Kidney (tissue), 22 donors: ENCODE measurements at places on chromosomes 11 and 22. TPM values are rescaled to one million over a fixed set of nuclear protein-coding genes. Genes with fewer than 3 reads are reported as not detected.

- peak overlapping the region; percentile 69 for H3K4me3 ChIP-seq
- no peak overlapping the region for H3K27ac ChIP-seq
- no peaks in the 10 kb centered on the region for H3K4me1 ChIP-seq
- no peaks in the 10 kb centered on the region for H3K27me3 ChIP-seq
These were observed 1.9 kb downstream of the RDX start for GRCh38 chr11:110294509-110294908.

GRCh38 chr11:10096987-10097386 lies 197.0 kb downstream of the SBF2 start:
- no peak overlapping the region for H3K27ac ChIP-seq
- H3K36me3 ChIP-seq, result no peaks in the 10 kb centered on the region
- H3K27me3 ChIP-seq, result no peaks in the 10 kb centered on the region
- DNase-seq, result no peak
- no peak overlapping the region for H3K4me3 ChIP-seq

CLDN5 gene
- 48.4 TPM for total RNA-seq

DNA sequence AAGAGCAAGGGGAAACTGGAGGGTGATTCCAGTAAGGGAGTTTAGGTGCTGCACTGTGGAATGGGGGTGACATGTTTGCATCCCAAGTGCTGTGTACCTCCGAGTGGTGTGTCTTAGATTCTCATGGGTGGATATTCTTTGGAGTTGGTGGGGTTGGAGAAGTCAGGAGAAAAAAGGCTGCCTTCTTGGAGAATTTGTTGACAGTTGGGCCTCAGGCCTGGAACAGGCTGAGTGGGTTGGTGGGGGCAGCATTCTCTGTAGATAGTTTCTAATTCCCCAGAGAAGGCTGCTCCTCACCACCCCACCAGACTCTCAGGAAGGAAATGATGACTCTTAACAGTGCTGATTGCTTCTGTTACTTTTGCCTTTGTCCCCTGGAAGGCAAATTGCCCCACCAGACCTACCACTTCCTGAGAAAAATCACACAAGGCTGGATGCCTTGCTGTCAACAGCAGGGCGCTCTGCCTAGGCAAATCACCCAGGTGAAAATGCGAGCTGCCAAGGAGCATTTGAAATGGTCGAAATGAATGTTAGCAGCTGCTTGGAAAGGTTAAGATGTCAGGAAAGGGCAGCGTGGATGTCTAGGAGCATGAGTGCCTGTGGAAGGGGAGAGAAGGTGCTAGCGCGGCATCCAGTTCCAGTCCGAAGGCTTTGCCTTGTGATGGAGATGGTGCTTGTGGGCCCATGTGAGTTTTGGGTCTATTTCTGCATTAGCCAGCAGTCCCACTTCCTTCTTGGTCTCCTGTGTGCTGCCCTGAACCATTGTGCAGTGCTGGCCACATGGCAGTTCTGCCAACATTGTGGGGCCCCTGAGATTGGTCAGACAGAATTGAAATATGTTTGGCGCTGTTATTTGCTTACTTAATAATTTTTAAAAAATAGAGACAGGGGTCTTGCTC lies 29.7 kb upstream of the SORL1-AS1 start:
- peaks cover 5% of the 10 kb centered on the region for H3K36me3 ChIP-seq
- DNase-seq, result no peak
- H3K4me3 ChIP-seq, result no peak overlapping the region
- no peaks in the 10 kb centered on the region for H3K4me1 ChIP-seq
- no peaks in the 10 kb centered on the region for H3K27me3 ChIP-seq

GRCh38 chr11:29984544-29984943 lies 32.3 kb downstream of the KCNA4 start:
- H3K4me3 ChIP-seq, result no peak overlapping the region
- DNase-seq, result no peak
- H3K4me1 ChIP-seq, result no peaks in the 10 kb centered on the region
- H3K27ac ChIP-seq, result no peak overlapping the region
- no peaks in the 10 kb centered on the region for H3K27me3 ChIP-seq

DNA sequence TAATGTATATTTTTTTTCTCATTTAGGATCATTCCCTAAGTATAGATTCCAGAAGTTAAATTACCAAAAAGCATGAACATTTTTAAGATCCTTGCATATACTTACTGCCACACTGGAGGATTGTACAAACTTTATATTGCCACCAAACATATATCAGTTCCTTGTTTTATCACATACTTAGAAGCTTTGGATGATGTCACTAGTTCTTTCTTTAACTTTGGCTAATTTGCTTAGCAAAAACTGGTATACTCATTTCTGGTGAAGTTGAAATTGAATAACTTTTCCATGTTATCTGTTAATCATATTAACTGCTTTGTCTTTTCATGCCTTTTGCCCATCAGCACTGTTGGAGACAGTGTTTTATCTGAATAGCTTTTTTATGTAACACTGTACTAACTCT lies 31.6 kb upstream of the PRDM10 start:
- no peaks in the 10 kb centered on the region for H3K27me3 ChIP-seq
- no peak overlapping the region for H3K27ac ChIP-seq
- no peak for DNase-seq
- no peak overlapping the region for H3K4me3 ChIP-seq
- no peaks in the 10 kb centered on the region for H3K36me3 ChIP-seq
- no peaks in the 10 kb centered on the region for H3K4me1 ChIP-seq

DNA sequence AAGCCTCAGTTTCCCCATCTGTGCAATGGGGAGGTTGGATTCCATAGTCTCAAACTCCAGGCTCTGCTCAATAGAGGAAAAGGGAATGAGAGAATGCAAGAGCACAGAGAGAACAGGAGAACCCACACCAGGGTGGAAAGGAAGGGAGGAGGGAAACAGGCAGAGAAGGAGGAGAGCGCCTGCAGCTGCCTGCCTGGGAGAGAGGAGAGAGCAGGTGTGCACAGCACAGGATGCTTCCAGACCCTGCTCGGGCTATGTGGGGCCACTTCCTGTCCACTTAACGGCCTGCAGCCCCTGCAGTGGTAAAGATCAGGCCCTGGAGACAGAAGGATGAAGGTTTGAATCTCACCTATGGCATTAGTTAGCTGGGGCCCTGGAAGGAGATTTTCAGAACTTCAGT lies 12.3 kb downstream of the LRRC32 start:
- DNase-seq, result no peak
- H3K36me3 ChIP-seq, result no peaks in the 10 kb centered on the region
- no peak overlapping the region for H3K4me3 ChIP-seq
- H3K27me3 ChIP-seq, result no peaks in the 10 kb centered on the region
- H3K27ac ChIP-seq, result no peak overlapping the region
- peaks cover 3% of the 10 kb centered on the region for H3K4me1 ChIP-seq

OR2AG1 gene
- total RNA-seq, result not detected

GRCh38 chr11:121426476-121427399 lies 25.4 kb upstream of the SORL1 start:
- DNase-seq, result peak; percentile 75
- no peaks in the 10 kb centered on the region for H3K27me3 ChIP-seq
- H3K36me3 ChIP-seq, result no peaks in the 10 kb centered on the region
- no peak overlapping the region for H3K27ac ChIP-seq
- no peak overlapping the region for H3K4me3 ChIP-seq
- H3K4me1 ChIP-seq, result no peaks in the 10 kb centered on the region

- H3K27me3 ChIP-seq, result no peaks in the 10 kb centered on the region
- no peak for DNase-seq
- no peaks in the 10 kb centered on the region for H3K4me1 ChIP-seq
These were observed 118.8 kb upstream of the CADM1 start for GRCh38 chr11:115623021-115623451.

FOSL1 gene
- 3.2 TPM for total RNA-seq

KRTAP5-11 gene
- total RNA-seq, result not detected

ARHGAP8 gene
- total RNA-seq, result 35.7 TPM

DNA sequence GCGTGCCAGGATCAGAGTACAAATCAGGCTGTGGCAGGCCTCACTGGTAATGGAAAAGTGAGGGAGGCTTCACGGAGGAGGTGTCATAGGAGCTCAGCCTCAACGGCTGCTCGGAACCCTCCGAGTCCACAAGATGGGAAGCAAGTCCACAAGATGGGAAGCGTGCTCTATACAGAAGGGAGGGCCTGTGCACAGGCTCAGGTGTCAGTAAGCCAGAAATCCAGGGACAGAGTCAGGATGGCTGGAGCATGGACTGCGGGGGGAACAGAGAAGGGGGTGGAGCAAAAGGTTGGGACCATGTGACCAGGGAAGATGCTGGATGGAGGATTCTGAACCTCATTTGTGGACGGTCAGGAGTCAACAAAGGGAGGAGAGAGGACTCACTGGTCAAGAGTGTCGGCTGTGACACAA lies 3.4 kb upstream of the DPP3 start:
- no peaks in the 10 kb centered on the region for H3K36me3 ChIP-seq
- H3K4me3 ChIP-seq, result no peak overlapping the region
- no peak for DNase-seq
- no peak overlapping the region for H3K27ac ChIP-seq
- H3K27me3 ChIP-seq, result no peaks in the 10 kb centered on the region

DNA sequence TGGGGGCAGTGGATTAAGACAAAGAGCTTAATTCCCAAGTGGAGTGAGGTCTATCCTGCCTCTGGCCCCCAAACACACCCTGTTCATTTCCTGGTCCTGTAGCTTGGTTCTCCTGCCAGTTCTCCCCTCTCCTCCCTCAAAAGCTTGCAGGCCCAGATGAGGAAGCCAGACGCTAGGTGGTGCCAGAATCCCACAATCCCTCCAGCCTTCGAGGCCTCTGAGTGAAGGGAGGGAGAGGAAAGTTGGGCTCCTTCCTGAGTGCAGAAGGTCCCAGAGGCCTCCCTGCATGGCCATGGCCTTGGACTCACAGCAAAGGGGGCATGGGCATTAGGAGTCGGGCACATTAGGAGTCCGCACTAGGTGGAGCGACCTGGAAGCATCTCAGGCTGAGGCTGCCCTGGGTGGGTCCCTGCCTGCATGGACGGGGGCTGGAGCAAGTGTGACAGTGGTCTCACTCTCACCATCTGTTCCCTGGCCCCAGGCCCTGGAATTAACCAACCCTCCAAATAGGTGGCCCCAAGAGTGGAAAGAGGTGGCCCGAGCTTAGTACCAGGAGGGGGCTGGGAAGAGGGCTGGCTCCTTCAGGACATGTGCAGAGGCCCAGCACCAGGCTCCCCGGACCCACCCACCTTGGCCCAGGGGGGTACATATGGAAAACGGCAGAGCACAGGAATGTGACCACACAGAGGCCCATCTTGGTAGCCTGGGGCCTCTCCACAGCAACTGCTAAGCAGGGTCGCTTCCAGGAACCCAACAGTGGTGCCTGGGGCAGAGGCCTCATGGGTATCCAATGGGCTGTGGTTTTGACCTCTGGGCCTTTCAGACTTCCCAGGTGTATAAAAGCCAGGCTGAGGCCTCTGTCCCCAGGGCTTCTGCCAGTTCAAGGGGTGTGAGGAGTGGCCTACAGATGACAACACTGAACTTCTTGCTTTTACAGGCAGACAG lies 5.2 kb downstream of the FXYD2 start:
- H3K4me3 ChIP-seq, result no peak overlapping the region
- DNase-seq, result peak; percentile 94
- peaks cover 24% of the 10 kb centered on the region for H3K36me3 ChIP-seq
- peak overlapping the region; percentile 98 for H3K27ac ChIP-seq
- no peaks in the 10 kb centered on the region for H3K27me3 ChIP-seq
- H3K4me1 ChIP-seq, result peaks cover 47% of the 10 kb centered on the region

DNA sequence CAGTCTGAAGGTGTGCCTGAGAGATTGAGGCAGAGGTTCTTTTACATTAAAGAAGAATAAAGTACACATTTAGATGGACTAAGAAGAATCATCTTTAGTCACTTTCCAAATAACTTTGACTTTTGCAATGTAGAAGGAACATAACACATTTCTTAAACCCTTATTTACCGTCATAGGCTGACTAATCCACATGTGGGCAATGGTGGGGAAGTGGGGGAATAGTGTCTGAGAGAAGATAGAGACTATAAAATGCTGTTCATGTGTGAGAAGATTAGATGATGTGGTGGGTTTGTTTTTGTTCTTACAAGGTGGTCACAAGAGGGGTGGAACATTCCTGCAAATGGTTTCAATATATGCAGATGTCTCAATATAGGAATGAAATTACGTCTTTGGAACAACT lies 1.8 kb downstream of the MS4A4A start:
- H3K27ac ChIP-seq, result no peak overlapping the region
- no peaks in the 10 kb centered on the region for H3K27me3 ChIP-seq
- H3K4me1 ChIP-seq, result no peaks in the 10 kb centered on the region
- H3K36me3 ChIP-seq, result no peaks in the 10 kb centered on the region
- no peak for DNase-seq
- no peak overlapping the region for H3K4me3 ChIP-seq

DNA sequence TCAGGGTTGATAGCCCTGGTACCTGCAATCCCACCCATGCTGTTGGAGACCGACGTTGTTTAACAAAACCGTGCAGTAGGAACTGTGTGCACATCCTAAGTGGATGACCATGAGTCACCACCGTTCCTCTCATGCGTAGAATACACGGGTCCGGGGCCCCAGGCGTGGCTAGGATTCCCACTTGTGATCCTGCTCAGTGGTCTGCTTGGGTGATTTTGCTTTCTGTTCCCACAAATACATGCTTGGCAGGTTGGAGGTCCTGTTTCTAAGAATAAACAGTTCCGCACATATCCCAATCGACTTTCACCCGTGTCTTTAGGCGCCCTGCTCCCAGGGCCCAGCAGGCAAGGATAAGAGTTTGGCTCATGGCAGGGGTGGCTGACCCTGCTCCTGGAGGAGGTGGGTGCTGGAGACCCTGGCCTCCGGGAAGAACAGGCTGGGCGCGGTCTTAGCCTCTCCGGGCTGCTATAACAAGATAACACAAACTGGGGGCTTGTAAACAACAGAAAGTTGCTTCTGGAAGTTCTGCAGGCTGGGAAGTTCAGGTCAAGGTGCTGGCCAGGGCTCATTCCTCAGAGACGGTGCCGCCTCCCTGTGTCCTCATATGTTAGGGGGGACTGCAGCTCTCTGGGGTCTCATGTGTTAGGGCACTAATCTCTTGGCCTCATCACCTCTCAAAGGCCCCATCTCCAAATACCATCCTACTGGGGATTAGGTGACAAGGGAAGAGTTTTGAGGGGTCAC lies 1028.3 kb downstream of the BRD1 start:
- no peaks in the 10 kb centered on the region for H3K27me3 ChIP-seq
- H3K27ac ChIP-seq, result no peak overlapping the region
- DNase-seq, result no peak
- H3K4me1 ChIP-seq, result no peaks in the 10 kb centered on the region
- H3K4me3 ChIP-seq, result no peak overlapping the region
- H3K36me3 ChIP-seq, result no peaks in the 10 kb centered on the region

GRCh38 chr11:47783087-47783610 lies 16.0 kb upstream of the FNBP4 start:
- no peaks in the 10 kb centered on the region for H3K4me1 ChIP-seq
- peaks cover 42% of the 10 kb centered on the region for H3K36me3 ChIP-seq
- H3K4me3 ChIP-seq, result no peak overlapping the region
- DNase-seq, result no peak

MUC5AC gene
- total RNA-seq, result 0.03 TPM
